ENCODE measurements at places on chromosomes 12 and 14.
A peak's percentile ranks its signal among the peaks of the same experiment; 100 is the strongest.

DNA sequence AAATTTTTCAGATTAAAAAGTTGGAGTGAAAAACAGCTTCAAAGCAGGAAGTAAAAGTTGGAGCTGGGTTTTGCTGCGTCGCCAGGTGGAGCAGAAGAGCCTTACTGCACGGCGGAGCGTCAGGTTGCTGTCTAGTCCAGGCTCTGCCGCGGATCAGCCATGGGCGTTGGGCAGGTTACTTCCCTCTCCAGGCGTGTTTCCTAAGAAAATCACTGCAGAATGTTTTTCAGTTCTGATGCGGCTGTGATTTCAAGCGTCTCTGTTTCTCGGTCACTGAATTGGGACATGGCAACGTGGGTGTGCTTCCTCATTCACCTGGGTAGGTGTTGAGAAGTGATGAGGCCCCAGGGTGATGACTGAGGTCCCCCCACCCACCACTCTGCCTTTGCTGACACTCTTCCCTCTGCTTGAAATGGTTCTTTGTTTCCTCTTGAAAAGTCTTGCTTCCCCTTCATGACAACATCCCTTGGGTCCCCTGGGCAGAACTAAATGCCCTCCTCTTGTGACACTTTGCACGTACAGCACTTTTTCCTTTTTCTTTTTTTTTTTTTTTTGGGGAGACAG lies 7.6 kb downstream of the EVL start:
- DNase-seq: peak; percentile 88

- no peak for DNase-seq
Measured at GRCh38 chr14:38481952-38482678, 226.2 kb upstream of the CLEC14A start.

DNA sequence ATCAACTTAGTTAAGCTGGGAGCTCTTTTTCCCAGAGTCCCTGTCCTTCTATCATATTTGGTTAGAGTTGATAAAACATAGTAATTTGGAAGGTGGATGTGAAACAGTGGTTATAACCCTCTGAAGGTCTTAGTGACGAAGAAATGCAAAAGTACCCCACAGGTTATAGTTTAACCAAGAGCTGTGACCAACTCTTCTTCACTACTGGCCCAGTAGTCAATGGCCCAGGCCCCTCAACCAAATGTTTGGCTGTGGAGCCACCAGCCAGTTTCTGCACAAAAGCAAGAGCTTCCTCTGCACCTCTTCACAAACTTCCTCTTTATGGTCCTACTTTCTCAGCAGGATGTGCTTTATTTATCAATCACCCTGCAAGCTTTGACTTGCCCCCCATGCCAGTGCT lies 132.6 kb downstream of the BMP4 start:
- no peak for DNase-seq

DNA sequence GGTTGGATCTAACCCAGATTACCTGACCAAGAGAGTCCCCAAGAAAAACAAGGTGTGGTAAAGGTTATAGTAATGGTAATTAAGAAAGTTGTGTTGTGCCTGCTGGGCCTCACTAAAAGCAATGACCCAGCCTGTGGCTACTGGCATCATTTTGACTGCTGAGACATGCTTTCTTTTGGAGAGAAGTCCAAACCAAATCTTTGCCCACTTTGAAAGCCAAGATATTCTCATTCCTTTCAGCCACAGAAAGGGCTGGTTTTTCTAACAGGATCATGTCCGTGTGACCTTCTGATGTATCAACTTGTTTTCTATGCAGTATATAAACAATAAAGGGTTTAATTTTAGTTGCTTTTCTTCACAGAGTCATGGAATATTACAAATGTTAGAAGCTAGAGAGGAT lies 388.6 kb downstream of the RAD51B start:
- DNase-seq: no peak

DNA sequence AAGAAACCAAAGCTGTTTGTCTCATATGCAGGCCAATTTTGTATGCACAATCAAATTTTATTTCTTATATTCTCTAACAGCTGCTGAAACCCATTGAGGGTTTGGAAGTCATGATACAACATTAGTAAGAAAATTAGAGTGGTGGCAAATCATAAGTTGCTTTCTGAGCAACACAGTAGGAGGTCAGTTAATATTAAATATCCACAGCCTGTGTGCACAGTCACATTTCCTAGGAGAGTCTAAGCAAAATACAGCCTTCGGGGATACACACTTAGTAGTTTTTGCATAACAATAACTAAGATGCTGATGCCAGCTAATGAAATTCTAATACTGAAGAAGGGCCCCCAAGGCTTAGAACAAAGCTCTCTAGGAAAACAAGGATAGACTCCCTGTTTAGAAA lies 209.6 kb upstream of the E2F7 start:
- DNase-seq: no peak

DNA sequence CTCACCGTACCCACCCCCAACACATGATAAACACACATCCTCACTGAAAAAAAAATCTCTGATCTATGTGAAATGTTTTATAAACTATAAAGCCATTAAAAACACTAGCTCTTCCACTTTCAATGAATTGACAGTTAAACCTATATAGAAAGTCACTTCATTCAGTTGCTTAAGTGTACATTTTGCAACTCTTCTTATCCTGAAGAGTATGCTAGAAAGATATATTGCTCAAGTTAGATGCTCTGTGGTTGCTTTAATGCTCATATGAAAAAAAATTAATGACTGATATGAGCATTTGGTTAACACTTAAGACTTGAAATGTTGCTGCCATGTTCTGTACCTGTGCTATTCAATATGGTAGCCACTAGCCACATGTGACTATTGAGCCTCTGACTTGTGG lies 21.0 kb upstream of the MIA2 start:
- no peak for DNase-seq

DNA sequence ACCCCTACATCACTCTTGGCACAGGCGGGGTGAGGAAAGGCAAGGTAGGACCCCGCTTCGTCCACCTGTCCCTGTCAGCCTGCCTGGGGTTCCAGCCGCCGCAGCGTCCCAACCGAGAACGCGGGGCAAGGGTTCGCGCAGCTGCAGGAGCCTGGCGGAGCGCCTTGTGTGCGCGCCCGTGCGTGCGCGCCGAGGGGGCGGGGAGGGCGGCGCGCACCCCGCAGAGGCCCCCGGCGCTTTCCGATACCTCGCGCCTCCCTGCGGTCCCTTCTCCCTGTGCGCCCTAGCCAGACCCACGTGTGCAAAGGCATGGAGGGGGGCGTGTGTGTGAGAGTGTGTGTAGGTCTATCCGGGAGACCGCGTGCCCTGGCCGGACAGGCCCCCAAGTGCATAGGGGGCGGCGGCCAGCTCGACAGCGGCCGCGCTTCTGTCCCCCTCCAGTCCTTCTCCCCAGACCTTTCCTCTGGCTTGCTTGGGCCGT lies 122.4 kb downstream of the TSPAN9 start:
- DNase-seq: no peak

DNA sequence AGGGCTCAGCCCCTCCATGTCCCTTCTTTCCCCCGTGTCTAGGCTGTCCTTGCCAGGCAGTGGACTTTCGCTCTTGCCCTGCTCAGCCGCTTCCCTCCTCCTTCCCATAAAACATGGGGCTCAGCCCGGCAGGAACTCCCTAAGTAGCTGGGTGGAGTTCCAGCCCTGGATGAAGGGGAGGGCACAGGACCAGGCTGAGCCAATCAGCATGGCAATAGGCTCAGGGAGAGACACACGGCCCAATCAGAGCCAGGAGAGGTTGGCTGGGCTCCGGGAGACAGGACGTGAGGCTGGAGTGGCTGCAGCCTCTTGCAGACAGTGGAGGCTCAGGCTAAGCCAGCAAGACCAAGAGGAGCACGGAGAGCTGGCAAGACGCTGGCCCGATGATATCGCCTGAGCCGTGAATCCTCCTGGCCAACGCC lies 54.3 kb downstream of the GALNT9 start:
- no peak for DNase-seq

GRCh38 chr12:1838205-1838993 lies 18.0 kb downstream of the LRTM2 start:
- DNase-seq: no peak

- peak; percentile 44 for DNase-seq
Measured at GRCh38 chr14:36582011-36582873, at the start of gene NKX2-8. Gene NKX2-8 (minus strand): TSS chr14:36582614. CDS start chr14:36582389, 225 bp downstream.

GRCh38 chr12:60475825-60476224 lies 880.0 kb downstream of the SLC16A7 start:
- no peak for DNase-seq

DNA sequence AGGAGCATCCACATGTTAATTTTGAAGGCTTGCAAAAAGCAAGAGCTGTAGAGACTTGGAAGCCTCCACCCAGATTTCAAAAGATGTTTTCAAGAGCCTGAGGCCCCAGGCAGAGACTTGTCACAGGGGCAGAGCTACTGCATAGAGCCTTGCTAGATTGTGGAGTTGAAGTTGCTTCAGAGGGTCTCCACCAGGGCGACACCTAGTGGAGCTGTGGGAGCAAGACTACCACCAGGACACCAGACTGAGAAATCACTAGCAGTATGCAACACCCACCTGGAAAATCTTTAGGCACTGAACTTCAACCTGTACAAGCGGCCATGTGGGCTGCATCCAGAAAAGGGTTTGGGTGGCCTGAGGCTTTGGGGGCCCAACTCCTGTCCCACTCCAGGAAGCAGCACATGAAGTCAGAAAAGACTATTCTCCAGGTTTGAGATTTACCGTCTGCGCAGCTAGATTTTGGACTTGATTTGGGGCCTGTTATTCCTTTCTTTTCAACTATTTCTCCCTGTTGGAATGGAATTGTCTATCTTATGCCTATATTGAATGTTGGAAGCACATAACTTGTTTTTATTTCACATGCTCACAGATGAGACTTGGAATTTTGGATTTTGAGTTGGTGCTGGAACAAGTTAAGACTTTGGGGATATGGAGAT lies 508.6 kb downstream of the FLRT2 start:
- peak; percentile 78 for DNase-seq

- DNase-seq: peak; percentile 82
Measured at GRCh38 chr12:85036234-85036707, at the start of the genes LRRIQ1 and TSPAN19. Gene LRRIQ1 (plus strand): TSS chr12:85036351. CDS start chr12:85038177, 1,826 bp downstream. Gene TSPAN19 (minus strand): TSS chr12:85036277. CDS start chr12:85029946, 6,331 bp downstream.

DNA sequence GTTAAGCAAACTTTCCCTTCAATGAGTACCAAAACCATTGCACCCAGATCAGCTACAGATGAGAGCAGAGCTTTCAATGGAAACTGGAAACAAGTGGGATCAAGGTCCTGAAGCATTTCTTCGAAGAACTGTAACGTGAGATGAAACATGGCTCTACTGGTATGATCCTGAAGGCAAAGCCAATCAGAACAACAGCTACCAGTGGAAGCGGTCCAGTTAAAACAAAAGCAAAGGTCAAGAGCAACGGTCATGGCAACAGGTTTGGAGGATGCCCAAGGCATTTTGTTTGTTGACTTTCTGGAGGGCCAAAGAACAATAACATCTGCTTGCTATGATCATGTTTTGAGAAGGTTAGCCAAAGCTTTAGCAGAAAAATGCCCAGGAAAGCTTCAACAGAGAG lies 137.9 kb upstream of the CPSF6 start:
- DNase-seq: no peak

- DNase-seq: no peak
Measured at GRCh38 chr14:59483363-59483762, 845 bp downstream of the L3HYPDH start.

DNA sequence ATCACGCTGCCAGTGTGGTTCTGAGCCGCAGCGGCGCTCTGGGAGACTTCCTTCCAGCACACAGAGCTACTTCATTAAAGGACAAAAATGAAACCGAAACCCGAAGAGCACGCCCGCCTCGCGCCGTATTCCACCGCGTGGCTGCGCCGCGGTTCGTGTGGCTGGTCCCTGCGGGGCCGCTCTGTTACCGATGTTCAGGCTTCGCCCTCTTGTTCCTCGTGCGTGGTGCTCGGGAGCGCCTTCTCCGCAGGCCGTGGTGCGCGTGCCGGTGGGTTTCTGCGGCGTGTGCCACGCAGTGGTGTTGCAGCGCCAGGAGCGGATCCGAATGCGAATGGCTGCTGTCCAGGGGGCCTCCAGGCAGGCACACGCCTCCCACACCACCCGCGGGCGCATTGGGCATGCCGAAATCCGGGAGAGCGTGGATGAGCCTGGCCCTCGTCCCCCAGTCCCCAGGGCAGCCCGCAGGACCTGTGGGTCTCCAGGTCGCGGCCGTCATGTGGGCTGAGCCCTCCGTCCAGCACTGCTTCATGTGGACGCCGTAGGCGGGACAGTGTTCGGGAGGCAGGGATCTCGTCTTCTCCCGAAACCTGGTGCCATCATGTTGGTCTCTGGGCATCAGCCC lies 91.2 kb downstream of the ADGRD1 start:
- DNase-seq: no peak

DNA sequence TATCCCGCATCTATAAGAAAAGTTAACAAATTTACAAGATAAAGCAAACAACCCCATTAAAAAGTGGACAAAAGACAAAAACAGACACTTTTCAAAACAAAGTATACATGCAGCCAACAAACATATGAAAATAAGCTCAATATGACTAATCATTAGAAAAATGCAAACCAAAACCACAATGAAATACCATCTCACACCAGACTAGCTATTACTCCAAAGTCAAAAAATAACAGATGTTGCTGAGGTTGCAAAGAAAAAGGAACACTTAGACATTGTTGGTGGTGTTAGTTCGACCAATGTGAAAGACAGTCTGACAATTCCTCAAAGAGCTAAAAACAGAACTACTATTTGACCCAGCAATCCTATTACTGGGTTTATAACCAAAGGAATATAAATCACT lies 968.6 kb upstream of the USP15 start:
- DNase-seq: no peak

GRCh38 chr12:43222796-43223195 lies 329.2 kb downstream of the ADAMTS20 start:
- no peak for DNase-seq

GRCh38 chr12:106981788-106982187 lies 5.2 kb downstream of the MTERF2 start:
- DNase-seq: no peak

DNA sequence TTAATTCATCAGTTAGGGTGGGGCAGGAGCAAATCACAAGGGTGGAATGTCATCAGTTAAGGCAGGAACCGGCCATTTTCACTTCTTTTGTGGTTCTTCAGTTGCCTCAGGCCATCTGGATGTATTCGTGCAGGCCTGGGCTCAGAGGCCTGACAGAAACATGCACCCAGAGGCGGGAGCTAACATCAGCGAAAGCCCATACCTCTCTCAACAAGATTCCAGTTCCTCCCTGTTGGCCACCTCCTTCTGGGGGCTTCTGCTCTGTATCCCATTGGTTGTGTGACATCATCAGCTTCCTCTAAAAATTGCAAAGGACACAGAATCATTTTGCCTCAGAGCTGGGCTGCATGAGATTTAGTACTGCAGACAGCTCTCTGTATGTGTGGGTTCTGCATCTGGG lies 134.3 kb downstream of the ZNF664 start:
- no peak for DNase-seq

DNA sequence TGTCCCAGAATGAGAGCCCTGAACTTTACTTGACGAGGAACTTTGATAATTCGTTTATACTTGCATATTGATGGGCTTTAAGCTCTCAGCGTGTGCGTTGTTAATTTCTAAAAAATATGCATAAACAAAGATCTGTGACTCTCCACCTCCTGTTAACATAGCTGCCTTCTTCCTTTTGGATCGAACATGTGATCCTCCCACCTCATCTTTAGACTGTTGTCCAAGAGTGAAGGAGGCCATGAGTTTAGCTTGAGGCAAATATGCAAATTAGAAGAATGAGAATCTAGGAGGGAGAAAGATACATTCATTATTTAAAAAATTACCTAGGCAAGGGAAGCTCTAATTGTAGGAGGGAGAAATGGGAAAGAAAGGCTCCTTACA lies 617 bp downstream of the TTC8 start:
- no peak for DNase-seq
